ENCODE measurements at places on chromosomes 3 and 15.
A peak's percentile ranks its signal among the peaks of the same experiment; 100 is the strongest.

GRCh38 chr3:62587169-62587568, 213.8 kb upstream of the FEZF2 start:
- no peak for DNase-seq

GRCh38 chr15:80491163-80491847, 87.1 kb downstream of the ARNT2 start:
- no peak for DNase-seq

GRCh38 chr3:81911221-81911620, 149.8 kb upstream of the GBE1 start:
- no peak for DNase-seq

- no peak for DNase-seq
Observed at GRCh38 chr15:78223396-78224022, 10.9 kb downstream of the ACSBG1 start.

GRCh38 chr3:127088511-127089351, 104.2 kb upstream of the PRR23E start:
- no peak for DNase-seq

DNA sequence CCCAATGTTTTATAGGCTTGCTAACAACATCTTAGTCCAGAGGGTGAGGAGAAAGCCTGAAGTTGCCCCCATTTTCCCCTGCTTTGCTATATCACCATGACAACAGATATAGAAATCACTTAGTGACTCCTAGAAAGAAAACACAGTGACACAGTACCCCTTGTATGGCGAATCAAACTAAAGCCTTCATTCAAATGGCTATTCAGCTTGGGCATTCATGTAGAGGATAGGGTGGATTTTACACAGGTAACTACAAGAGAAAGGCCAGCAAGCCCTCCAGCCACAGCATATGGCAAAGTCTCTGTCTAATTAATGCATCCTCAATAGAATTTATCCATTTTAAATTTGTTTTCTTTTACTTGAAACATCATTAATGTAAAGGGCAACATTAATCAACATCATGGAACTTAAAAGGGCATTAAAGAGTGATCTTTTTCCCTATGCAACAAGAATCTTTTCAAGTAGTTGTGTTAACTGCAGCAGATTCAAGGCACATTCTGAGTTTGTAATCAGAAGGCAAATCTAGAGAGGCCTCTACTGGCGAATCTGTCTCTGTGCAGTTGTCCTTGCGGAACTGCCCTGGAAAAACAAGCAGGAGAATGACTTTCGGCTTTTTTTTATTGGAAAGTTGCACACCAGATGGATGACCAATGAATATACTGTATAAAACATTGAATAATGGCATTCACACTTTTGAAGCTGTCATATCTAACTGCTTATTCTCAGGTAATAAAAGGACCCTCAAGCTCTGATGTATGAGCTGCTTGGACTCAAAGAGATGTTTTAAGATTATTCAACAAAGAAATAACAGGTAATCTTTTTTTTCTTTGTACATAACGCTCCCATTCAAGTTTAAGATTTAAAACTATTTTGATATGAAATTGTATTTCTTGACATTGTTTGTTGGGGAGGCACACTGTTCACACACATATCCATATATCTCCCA, 621.7 kb upstream of the AGTR1 start:
- DNase-seq = peak; percentile 56

DNA sequence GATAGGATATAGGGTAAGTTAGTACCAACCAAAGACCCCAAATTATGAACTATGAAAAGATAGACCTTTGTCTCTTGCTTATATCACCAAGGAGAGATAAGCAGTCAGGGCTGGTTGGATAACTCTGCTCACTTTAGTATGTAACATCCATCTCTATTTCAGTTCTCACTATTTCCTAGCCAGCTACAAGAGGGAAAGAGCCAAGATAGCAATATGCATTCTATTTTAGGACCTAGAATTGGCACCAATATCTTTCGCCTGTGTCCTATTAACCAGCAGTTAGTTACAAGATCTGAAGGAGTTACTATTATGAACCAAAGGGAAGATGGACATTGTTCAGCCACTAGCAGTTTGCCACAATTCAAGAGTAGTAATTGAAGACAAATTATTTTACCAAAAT, 457.5 kb downstream of the NSUN3 start:
- no peak for DNase-seq

GRCh38 chr3:141738891-141739363, 829 bp downstream of the RNF7 start:
- peak; percentile 61 for DNase-seq

DNA sequence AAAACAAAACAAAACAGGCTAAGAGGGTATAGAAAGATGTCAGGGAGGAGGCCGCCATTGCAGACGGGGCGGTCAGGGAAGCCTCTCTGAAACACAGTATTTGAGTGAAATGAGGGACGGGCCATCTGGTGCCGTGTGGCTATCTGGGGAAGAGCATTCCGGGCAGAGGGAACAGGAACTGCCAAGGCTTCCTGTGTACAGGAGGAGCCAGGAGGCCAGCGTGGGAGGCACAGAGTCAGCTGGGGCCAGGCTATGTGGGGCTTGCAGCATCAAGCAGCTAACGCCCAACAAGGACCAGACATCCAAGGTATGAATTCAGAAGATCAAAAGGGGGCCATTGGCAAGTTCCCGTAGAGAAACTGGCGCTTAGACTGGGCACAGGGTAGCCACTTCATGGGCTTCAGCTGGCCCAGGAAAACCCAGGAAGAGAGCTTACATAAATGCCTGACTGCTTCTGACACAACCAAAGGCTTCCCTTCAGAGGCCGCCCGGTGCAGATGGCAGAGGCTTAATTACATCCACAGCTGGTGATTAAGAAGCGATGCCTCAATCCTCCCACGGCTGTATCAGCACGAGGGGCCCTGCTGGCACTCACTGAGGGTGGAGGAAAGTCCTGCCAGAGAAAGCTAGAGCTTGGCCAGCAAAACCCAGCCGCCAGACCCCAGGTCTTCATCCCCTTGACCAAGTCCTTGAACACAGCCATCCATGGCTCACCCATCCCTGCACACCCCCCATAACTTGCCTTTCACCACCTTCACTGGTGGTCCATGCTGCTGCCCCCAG, 144.9 kb downstream of the MEGF11 start:
- no peak for DNase-seq

DNA sequence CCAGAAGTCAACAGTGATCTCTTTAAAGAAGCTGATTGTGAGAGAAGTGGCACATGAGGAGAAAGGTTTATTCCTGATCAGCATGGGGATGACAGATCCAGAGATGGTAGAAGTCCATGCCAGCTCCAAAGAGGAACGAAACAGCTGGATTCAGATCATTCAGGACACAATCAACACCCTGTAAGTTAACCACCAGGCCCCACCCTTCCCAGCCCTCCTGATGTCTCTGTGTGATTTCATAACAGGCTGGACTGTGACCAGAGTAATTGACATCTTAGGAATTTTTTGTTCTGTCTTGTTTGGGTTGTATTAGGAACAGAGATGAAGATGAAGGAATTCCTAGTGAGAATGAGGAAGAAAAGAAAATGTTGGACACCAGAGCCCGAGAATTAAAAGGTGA, 67.7 kb downstream of the KLHL25 start:
- no peak for DNase-seq

- DNase-seq = no peak
Observed at GRCh38 chr3:10506696-10507095, 1.3 kb upstream of the ATP2B2 start.

- peak; percentile 22 for DNase-seq
Observed at GRCh38 chr3:147361454-147362420, 44.6 kb downstream of the ZIC4 start.

DNA sequence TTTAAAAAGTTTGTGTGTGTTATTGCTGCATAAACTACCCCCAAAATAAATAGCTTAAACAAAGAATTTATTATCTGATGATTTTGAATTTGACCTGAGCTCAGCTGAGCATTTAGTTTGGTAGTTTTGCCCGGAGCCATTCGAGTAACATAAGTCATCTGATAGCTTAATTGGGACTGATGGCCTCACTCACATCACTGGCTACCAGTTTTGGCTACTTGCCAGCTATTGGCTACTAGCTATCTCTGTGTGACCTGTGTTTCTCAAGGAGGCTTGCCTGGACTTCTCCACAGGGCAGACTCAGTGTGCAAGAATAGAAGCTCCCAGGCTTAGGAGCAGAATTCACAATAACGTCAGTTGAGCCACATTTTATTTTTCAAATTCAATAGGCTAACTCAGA, 9.0 kb downstream of the CNTN3 start:
- DNase-seq = no peak

DNA sequence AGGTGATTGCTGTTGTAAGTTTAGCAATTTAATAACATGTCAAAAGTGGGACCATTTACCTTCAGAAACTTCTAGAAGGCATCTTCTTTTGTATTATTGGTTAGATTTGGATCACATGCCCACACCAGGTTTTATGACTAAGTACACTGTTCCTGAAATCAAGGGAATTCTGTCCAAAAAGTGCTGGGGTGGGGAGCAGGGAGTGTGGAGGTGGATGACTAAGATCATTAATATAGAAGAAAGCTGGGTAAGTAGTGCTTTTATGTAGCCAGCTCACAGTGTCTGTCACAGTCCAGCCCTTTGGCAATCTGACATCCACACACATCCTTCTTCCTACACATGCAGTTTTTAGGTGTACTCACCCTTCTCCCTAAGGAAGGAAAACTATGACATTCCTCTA, 120.0 kb downstream of the TMCO5A start:
- no peak for DNase-seq

DNA sequence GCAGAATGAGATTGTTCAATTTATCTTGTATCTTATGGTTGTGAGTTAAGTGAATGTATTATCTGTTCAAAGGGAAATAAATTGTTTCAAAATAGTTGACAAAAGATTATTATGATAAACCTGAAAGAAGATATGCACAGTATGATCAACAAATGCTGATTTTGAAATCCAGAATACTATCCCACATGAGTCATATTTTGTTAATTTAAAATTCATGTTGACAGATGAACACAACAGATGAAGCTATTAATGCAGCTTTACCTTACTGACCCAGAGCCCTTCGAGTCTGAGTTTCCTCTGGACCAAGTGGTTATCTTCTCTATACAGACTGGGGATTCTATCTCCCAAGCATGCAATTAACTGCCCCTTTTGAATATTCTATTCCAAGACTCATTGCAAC, 482.8 kb downstream of the FGF12 start:
- DNase-seq = no peak

DNA sequence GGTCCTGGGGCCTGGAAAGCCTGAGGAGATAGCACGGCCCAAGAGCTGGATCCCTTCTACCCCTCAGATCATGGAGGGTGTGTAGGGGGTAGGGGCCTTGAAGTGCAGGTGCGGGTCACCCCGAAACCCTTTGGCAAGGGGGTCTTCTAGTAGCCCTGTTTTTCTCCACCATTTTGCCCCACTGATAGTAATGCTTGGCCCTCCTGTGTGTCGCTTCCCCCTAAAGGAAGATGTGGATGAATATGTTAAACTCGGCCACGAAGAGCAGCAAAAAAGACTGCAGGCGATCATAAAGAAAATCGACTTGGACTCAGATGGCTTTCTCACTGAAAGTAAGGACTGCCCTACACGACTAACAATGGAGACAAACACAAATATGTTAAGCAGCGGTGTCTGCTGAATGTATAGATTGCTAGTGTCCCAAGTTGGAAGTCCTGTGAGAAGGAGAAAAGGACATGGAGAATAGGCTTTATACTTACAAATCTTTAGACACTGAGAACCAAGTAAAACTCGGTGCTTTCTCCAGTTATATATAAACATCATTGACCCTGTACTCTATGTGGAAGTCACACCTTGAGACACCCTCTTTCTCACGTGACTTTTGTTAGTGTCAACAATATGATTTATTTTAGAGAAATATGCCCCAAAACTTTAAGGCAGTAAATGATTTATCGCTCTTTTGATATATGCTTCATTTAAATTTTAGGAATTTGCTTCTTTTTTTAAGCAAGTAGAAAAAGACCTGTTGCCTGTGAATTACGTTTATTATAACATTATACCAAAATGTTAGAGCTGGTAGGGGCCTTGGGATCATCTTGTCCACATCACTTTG, 802 bp downstream of the RCN2 start:
- DNase-seq = peak; percentile 15

- DNase-seq = no peak
Observed at GRCh38 chr3:63576846-63577245, 75.6 kb upstream of the SNTN start.

DNA sequence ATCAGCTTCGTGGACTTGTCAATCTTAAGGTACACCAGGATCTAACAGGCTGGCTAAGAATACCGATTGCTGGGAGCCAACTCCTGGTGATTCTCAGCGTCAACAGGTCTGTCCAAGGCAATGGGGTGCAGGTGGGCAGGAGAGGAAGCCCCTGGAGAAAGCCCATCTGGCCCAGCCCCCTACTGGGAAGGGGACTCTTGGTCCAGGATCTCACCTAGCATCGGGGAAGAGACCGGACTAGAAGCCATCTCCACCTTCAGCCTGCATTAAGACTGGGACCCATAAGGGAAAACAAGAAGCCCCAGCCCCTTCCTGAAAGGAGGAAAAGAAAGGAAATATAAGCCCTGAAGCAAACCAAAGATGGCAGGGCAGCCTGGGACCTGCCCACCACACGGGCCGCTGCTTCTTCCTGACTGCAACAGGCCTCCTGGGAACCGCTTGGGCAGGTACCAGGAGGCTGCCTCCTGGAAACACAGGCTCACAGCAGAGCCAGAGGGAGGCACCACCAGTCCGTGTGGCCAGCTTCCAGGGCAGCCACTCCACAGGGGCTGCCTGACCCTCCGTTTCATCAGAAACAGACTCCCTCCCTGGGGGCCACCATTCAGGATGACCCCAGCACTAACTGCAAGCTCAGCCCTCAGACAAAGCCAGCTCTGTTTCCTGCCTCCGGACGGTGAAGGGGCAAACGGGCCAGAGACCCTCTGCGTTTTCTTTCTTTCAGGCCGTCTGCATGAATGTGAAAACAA, 100.2 kb downstream of the LRIG1 start:
- DNase-seq = no peak

DNA sequence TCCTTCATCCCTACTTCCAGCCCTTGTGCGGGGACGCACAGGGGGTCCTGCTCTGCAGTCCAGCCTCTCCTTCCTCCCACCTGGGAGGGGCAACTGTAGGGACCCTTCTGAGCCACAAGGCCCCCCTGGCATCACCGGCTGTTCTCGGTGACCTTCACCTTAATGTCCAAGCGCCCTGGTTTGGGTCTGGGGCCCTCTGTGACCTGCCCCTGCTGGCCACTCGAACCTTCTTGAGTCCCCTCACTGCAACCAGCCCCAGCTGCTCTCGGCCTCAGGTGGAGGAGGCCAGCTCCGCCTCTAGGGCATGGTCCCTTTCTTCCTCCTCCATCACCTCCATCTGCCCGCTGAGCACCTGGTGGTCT, 57.9 kb downstream of the RGMA start:
- no peak for DNase-seq

DNA sequence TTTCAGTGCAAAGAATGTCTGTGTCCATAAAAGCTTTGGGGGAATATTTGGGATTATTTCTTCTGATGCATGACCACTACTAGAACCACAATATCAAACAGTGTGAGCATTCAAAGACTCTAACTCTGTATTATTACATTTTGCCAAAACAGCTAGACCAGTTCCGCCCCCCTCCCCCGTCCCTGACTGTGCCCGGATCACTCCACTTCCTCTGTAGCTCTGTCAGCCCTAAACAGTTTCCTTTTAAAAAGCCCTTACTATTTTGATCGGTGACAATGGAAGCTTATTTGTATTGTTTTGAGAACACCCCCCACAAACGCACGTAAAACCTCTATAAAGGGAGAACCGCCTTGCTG, 36.6 kb upstream of the EPHB3 start:
- DNase-seq = peak; percentile 59
